Esophagus muscularis mucosa (tissue), 4 donors: ENCODE measurements at places on chromosomes 6 and 20. TPM values are rescaled to one million over a fixed set of nuclear protein-coding genes. Genes with fewer than 3 reads are reported as not detected.

The SNRPB2 gene
- total RNA-seq = 33.7 TPM

The SUN5 gene
- not detected for total RNA-seq

The SMOC2 gene
- total RNA-seq = 56.0 TPM

The HLA-A gene
- 506 TPM for total RNA-seq

The NKX2-4 gene
- total RNA-seq = not detected

The ULBP2 gene
- not detected for total RNA-seq

The CST7 gene
- not detected for total RNA-seq

The RAMACL gene
- 2.8 TPM for total RNA-seq

The BPI gene
- 0.66 TPM for total RNA-seq

The UBE2C gene
- 0.83 TPM for total RNA-seq

The MANEA gene
- total RNA-seq = 7.2 TPM

The LYRM2 gene
- 24.5 TPM for total RNA-seq

The GGTLC1 gene
- total RNA-seq = not detected

The DSP gene
- 9.4 TPM for total RNA-seq

The NKAPL gene
- 5.6 TPM for total RNA-seq

The SRSF3 gene
- 201 TPM for total RNA-seq

The C20orf144 gene
- not detected for total RNA-seq

The GTF3C6 gene
- 45.7 TPM for total RNA-seq

The SEL1L2 gene
- total RNA-seq = not detected

The HCRTR2 gene
- not detected for total RNA-seq

The MED23 gene
- 18.1 TPM for total RNA-seq

The PGC gene
- 1.1 TPM for total RNA-seq

The BEND6 gene
- total RNA-seq = 1.7 TPM

The SMLR1 gene
- total RNA-seq = not detected

The VSX1 gene
- total RNA-seq = 0.83 TPM

The CLPSL2 gene
- total RNA-seq = not detected

The POU5F1 gene
- not detected for total RNA-seq

The OPRL1 gene
- 0.92 TPM for total RNA-seq

The OR2H1 gene
- total RNA-seq = not detected

The DAAM2 gene
- 402 TPM for total RNA-seq

The NOTCH4 gene
- total RNA-seq = 19.6 TPM

The LHFPL5 gene
- not detected for total RNA-seq

The OR12D3 gene
- not detected for total RNA-seq

The CRISP1 gene
- total RNA-seq = not detected

The TGM3 gene
- total RNA-seq = 0.83 TPM

The WFDC2 gene
- not detected for total RNA-seq

The PLG gene
- not detected for total RNA-seq

The GDAP1L1 gene
- not detected for total RNA-seq

The DPPA5 gene
- total RNA-seq = not detected

The PAX1 gene
- total RNA-seq = not detected

The LBP gene
- 0.33 TPM for total RNA-seq

The OPRM1 gene
- total RNA-seq = 1.1 TPM
